ENCODE measurements at places on chromosomes 16 and 17.
A peak's percentile ranks its signal among the peaks of the same experiment; 100 is the strongest.

GRCh38 chr16:21590796-21591195, 8.6 kb upstream of the METTL9 start:
- no peak for DNase-seq

GRCh38 chr16:31708348-31708747, 165.3 kb upstream of the ZNF267 start:
- DNase-seq = no peak

DNA sequence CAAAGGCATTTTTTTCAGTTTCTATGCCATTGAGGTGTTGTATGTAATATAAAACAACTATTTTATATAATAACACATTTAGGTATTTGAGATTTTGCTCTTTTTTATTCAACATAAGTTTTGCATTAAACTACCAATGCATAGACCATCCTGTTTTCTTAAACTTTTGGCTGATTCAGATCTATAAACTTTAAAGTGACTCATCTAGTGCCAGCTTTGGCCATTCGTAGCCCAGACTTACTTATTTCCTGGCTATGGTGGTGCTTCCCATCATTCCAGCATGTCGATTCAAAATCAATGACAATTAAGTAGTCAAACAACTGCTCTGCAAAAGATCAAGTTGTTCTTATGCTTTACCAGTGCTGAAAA, 3.1 kb downstream of the ERI2 start:
- no peak for DNase-seq

DNA sequence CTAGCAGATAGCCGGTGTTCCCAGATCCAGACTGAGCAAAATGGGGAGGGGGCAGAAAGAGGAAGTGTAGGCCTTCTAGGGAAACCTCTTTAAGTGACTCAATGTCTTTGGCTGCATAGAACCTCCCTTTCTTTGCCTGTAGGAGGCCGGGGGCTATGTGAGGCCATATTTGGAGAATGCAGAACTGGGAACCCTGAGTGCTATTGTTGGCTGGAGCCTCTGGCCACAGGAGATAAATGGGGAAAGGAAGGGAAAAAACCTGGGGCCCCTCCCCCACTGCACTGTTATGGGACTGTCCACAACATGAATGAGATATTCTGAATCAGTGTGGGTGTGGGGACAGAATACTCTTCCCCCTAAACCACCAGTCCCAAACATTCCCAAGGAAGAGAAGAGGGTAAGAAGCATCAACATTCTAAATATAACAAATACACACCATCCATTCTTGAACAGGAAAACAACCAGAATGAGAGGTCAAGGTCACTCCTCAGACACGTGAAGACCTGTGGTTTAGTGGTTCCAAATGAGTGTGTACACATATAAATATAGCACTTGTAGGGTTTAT, 2.4 kb downstream of the VPS25 start:
- DNase-seq = no peak

DNA sequence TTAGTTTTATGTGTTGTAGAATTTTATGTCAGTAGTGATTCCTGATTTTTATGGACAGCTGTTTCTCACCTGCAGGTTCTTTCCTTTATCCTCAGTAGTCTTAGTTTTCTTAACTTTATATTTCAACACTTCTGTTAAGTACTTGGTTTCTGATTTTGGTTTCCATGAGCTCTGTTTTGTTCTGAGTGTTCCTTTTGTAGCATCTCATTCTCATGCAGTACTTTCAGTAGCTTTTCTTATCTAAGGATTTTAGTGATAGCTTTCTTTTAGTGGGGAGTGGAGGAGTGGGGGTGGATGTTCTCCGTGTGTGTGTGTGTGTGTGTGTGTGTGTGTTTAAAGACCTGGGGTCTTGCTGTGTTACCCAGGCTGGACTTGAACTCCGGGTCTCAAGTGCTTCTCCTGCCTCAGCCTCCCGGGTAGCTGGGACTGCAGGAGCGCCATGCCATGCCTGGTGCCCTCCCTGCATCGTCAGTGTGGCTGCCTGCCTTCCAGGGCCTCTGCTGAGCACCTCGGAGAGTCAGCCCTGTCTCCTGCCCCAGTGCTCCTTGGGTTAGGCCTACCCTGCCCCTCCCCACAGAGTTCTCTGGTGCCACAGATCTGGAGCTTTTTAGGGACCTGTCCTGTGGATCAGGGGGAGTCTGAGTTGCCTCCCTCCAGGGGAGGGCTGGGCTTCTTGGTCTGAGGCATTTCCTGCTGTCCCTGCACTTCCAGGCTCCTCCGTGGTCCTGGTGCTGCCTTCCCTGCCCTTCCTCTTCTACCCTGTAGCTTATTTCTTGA, 4.3 kb upstream of the ZNF750 start:
- DNase-seq = no peak

- no peak for DNase-seq
Measured at GRCh38 chr17:82772026-82772425, 20.2 kb downstream of the TBCD start.

DNA sequence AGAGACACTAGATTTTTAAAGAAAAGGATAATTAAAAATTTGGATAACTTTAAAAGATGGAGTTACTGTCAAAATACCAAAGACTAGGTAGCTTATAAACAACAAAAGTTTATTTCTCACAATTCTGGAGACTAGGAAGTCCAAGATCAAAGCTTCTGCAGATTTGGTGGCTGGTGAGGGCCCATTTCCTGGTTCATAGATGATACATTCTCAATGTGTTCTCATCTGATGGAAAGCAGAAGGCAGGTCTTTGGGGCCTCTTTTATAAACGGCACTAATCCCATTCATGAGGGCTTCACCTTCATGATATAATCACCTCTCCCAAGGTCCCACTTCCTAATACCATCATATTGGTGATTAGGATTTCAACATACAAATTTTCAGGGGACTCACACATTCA, 33.7 kb downstream of the NLK start:
- no peak for DNase-seq

- no peak for DNase-seq
Measured at GRCh38 chr16:26133416-26134093, 441.8 kb downstream of the HS3ST4 start.

- DNase-seq = no peak
Measured at GRCh38 chr16:19741354-19741753, 23.3 kb downstream of the IQCK start.

GRCh38 chr17:67615736-67616135, 102.0 kb upstream of the NOL11 start:
- DNase-seq = peak; percentile 29

- DNase-seq = no peak
Measured at GRCh38 chr16:66004699-66005098, 361.8 kb upstream of the CDH5 start.

DNA sequence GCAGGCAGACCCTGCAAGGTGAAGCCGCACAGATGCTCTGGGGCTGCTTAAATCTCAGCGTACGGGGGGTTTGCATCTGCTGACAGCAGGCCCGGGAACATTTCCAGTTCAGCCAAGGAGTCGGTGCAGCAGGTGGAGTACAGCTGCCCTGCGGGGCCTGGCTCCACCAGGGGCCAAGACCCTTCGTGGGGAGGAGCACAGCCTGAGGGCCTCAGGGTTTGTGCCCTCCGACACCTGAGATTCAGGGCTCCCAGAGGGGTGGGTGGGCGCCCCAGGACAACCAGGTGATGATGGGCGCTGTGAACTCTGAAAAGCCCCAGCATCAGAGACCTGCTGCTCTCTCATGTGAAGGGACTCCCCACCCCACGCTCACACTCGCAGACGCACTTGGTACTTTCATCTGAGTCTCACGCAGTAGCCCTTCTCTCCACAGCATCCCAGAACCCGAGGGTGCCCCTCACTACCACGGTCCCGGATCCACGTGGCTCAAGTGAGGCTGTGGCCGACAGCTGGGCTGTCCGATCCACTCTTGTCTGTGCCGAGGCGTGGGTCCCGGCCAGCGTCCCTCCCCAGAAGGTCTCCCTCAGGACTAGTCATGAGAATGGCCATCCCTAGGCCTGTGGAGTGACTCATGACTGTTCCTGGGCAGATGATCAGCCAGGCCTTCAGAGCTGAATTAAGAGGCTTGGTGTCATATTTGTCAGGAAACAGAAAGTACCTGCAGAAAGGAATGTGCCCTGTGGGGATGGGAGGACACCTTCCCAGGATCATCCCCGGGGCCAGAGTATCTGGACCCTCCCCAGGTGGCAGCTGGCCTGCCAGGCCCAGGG, 29.6 kb downstream of the ACSF3 start:
- DNase-seq = no peak

- no peak for DNase-seq
Measured at GRCh38 chr17:64369007-64369893, 21.4 kb downstream of the PECAM1 start.

DNA sequence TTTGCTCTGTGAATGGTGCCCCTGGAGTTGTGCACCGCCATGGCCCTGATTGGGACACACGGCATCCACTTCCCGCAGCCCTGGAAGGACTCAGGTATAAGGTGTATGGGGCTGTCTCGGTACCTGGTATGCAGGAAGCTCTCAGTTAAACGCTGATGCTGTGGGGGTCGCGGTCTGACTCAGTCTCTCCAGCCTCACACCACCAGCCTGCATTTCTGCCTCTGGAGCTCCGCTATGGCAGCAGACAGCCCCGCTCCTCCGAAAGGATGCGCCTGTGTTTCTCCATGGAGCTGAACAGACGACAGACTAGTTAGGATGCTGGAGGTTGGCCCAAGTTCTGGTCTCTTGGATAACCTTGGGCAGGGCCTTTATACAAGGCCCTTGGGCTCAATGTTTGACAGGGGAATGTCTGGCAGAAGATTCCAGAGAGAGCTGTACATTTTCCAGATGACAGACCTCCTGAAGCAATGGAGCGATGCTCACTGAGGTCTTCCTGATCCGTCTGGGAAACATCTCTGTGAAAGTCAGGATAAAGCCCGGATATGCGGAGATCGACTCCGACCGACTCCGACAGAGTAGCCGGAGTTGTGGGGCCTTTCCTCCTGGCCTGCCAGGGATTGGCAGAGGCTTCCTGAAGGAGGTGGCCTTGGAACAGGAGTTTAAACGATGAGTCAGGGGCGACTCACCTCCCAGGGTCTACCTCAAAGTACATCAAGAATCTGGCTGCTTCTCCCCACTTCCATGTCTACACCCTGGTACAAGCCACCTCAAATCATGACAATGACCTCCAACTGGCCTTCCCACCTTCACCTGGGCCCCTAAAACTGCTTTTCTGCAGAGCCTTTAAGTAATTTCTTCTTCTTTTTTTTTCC, 21.9 kb upstream of the BCAR1 start:
- DNase-seq = no peak

DNA sequence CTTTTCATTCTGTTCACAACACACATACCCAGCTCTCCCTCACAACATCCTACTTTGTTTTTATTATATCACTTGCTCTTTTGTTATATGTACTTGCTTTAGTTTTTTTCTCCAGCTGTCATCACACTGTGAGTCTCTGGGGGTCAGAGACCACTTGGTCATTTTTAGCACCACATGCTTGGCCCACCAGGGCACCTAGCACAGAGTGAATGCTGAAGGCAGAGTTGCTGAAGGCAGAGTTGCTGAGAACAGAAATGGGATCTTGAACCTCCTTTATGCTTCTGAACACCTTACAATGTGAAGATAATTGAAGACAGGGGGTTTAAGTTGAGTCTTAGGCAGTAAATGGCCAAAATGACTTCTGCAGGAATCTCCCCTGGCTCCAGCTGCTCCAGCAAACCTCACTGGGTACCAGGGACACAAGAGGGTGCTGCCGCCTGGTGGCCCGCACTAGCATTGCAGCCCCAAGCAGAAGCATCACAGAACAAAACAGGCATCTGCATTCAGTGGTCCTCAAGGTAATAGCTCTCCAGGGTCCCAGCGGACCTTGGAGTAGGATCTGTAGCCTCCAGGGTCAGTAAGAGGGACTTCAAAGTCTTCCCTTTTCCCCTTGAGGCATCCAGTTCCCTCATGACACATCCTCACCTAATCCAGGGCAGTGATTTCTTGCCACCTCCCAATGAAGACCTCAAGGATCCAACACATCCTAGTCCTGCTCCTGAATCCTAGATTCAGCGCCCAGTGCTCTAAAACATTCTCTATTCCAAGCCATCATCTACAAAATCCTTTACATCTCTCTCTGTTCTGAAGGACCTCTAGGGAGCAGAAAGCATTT, 1972.6 kb downstream of the TP53TG3F start:
- no peak for DNase-seq

- peak; percentile 55 for DNase-seq
Measured at GRCh38 chr16:49236216-49236615, 45.4 kb downstream of the CBLN1 start.

DNA sequence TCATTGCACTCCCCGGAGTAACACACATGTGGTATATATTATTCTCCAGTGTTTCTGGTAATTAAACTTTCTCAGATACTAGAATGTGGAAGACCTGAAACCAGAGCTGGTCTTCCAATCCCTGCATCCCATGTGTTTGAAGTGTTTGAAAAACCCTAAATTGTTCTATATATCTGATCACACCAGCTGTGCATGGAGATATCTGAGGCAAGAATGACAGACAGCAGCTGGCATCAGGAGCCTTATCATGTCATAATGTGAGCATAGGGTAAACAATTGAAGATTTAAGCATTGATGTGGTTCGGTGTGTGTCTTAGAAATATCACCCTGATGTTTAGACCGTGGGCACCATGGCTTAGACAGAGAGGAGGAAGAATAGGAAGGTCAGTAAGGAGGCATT, 251.0 kb downstream of the CDH11 start:
- DNase-seq = no peak

- DNase-seq = no peak
Measured at GRCh38 chr16:89581861-89582563, 6.5 kb downstream of the CPNE7 start.

GRCh38 chr16:8070506-8070905, 519.8 kb downstream of the TMEM114 start:
- peak; percentile 84 for DNase-seq

DNA sequence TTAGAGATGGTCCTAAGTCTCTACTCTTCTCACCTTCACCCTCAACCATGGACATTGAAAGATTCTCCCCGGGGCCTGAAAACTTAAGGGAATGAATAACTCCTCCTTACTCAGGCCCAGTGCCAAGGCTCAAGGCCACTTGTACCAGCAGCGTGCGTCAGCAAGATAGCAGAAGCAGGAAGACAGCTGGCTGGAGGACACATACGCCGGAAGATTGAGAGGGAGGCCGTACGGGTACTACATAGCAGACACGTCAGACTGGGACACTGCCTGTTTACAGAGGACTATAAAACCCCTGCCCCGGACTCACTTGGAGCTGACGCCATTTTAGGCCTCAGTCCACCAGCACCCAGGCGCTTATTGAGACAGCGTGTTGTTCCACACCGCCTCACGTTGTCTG, 75.8 kb upstream of the MED13 start:
- DNase-seq = no peak

DNA sequence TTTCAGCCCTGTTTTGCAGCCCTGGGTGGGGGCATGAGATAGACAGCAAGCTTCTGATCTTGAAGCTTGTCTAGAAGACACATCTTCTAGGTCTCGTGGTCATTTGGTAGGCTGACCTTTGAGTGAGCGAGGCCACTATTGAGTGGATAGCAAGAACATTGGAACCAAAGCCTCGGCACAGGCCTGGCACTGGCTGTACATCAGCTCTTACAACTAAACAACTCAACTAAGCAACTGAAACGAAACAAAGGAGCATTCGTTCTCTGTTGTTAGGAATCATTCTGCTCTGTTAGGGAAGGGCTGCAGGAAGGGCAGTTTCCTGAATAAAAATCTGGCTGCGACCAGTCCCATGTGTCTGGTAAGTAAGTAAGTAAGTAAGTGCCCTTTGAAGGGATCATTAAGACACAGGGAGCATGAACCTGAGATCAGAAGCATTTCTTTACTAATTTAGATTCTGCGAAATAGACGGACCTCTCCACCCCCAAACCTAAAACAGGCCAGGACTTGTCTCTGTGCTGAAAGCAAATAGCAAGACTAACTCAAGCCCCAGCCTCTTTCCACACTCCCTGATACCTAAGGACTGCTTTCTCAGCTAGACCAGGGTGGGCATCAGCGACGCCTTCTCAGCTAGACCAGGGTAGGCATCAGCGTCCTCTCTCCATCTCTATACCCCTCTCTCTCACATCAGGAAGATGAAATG, 22.7 kb downstream of the CYB561 start:
- no peak for DNase-seq

GRCh38 chr17:44864831-44865230, 17.1 kb downstream of the HIGD1B start:
- DNase-seq = no peak

Data from cerebellar cortex (tissue), 1 donor.